ENCODE measurements at places on chromosomes 5 and 9. TPM values are rescaled to one million over a fixed set of nuclear protein-coding genes. Genes with fewer than 3 reads are reported as not detected.

- no peak overlapping the region for H3K27ac ChIP-seq
- no peak overlapping the region for H3K4me3 ChIP-seq
- H3K4me1 ChIP-seq, result no peaks in the 10 kb centered on the region
- H3K27me3 ChIP-seq, result no peaks in the 10 kb centered on the region
- no peak for DNase-seq
Measured at GRCh38 chr5:168808051-168808616, 229.0 kb upstream of the PANK3 start.

- H3K27ac ChIP-seq, result no peak overlapping the region
- peaks cover 3% of the 10 kb centered on the region for H3K36me3 ChIP-seq
- no peak for DNase-seq
- H3K27me3 ChIP-seq, result no peaks in the 10 kb centered on the region
- H3K4me1 ChIP-seq, result peaks cover 4% of the 10 kb centered on the region
- no peak overlapping the region for H3K4me3 ChIP-seq
Measured at GRCh38 chr5:107868650-107869409, 198.1 kb upstream of the EFNA5 start.

GRCh38 chr9:96057155-96057554 lies 181.7 kb downstream of the ERCC6L2 start:
- peaks cover 20% of the 10 kb centered on the region for H3K27me3 ChIP-seq
- H3K4me1 ChIP-seq, result peaks cover 4% of the 10 kb centered on the region
- no peak overlapping the region for H3K27ac ChIP-seq

DNA sequence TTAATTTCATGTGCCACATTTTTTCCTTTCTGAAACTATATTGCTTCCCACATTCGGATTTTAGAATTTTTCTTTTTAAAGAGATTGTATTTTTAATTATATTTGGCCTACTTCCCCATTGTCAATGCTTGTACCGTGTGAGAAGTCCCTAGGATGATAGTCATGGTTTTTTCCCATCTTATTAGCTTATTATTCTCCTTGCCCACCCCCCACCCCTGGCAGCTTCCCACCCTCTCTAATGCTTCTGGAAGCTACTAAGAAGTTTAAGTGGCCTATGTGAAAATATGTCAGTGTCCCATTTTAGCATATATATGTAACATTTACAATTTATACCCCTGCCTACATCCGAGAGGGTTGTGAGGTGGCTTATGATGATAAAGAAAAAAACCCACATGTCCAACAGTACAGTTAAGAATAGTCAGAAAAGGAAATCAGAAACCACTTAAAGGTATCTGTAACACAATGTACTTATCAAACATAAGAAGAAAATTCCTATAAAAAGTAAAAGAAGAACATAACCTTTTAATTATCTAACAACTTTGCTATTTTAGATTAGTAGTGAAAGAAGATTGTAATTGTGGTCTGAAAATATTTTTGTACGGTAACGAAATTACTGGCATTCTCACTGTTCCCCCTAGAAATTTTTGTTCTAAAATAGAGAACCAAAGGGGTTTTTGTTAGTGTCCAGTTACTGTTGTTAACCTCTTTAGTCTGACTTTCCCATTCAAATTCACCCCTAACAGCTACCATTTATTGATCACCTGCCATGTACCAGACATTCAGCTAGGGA lies 62.1 kb downstream of the SLC44A1 start:
- no peaks in the 10 kb centered on the region for H3K27me3 ChIP-seq
- H3K4me1 ChIP-seq, result peaks cover 31% of the 10 kb centered on the region
- H3K27ac ChIP-seq, result no peak overlapping the region
- H3K4me3 ChIP-seq, result no peak overlapping the region
- peaks cover 9% of the 10 kb centered on the region for H3K36me3 ChIP-seq

DNA sequence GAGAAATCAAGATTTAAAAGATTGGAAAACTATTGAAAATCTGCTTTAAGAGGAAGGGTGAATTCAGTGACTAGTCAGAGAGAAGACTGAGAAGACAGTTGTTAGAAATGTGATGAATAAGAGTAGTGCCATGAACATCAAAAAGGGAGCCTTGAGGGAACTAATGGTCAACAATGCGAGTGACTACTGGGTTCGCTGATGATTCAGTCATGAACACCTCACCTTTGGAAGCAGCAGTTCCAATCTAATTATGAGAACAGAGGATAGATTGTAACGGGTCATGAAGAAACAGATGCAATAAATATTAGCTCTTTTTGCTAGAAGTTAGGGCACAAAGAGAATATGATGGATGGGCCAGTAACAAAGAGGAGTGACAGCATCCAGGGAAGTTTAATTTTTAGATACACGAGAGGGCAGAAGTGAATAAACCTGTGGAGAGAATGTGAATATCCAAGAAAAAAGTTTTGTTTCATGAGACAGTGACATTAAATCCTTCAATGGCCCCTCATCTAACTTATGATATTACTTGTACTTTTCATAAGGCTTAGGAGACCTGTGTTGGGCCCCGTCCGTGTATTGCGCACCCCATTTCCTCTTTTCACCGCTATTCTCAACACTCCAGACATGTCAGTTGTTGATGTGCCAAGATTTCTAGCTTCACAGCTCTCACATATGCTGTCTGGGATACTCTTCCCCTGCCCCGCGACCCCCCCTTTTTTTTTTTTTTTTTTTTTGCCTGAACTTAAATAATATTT lies 23.5 kb upstream of the IFNE start:
- no peak overlapping the region for H3K4me3 ChIP-seq
- no peak overlapping the region for H3K27ac ChIP-seq
- no peaks in the 10 kb centered on the region for H3K36me3 ChIP-seq
- H3K27me3 ChIP-seq, result no peaks in the 10 kb centered on the region
- H3K4me1 ChIP-seq, result peaks cover 41% of the 10 kb centered on the region
- DNase-seq, result no peak

DNA sequence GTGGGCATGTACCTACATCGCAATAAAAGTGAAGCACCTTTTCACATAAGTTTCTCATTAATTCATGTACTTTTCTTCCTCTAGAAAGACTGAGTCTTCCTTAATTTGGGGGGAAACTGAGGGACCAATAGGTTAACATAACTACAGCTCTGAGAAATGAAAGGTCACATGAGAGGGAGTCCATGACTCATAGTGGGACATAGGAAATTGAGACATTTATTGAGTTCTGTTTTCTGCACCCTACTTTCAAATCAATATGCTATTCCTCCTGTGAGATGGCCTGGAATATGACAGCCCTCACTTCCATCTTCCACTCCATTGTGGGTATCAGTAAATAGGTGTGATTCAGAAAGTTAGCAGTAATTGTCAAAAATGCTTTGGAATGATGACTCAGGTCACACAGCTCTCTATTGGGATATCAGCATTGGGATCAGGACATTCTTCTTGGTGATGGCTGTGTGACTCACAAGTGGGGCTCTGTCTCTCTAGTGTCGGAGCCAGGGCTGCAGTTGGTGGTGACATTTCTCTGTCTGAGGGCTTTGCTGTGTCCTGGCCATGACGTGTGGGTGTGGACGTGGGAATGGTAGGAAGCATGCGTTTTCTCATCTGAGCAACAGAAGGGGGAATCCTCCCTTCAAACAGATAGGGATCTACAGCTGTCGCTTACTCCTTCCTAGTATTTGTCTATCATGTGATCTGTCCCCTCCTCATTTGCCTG lies 125.0 kb downstream of the TRIO start:
- H3K4me1 ChIP-seq, result peaks cover 67% of the 10 kb centered on the region
- no peaks in the 10 kb centered on the region for H3K36me3 ChIP-seq
- peak overlapping the region; percentile 30 for H3K27ac ChIP-seq

Gene IFNB1
- total RNA-seq, result not detected

Gene SLC46A2
- total RNA-seq, result not detected

DNA sequence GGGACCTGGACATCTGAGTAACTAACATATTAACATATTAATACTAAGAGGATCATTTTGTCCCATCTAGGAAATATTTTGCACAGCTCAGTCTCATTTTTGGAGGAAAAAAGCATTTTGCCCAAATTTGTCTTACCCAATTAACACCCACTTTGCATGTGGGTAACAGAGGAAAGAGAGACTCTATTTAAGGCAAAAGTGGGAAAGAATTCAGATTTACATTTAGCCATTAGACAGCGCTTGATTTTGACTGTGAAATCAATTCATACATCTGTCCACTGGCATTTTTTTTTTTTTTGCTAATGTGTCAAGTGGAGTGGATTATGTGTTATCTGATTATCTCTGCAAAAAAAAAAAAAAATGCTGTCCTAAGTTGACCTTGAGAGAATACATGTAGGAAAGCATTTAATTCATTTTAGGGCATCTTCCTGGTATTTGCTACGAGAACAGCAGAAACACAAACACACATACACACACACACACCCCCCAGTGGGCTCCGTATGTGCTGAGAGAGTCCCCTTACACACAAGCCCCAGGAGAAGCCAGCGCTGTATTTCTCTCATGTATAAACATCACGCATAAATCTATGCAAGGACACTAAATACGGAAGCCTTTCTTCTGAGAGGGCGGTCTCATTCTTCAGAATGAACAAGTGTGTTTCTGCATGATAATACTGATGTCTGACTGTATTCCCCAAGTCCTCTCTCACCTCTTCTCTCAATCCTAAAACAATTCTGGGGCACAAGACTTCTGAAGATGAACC lies 202.0 kb upstream of the KLF9 start:
- no peak for DNase-seq
- H3K36me3 ChIP-seq, result no peaks in the 10 kb centered on the region
- no peak overlapping the region for H3K27ac ChIP-seq
- H3K27me3 ChIP-seq, result no peaks in the 10 kb centered on the region
- H3K4me1 ChIP-seq, result no peaks in the 10 kb centered on the region
- no peak overlapping the region for H3K4me3 ChIP-seq

Gene SV2C
- total RNA-seq, result 0.27 TPM

- H3K4me1 ChIP-seq, result no peaks in the 10 kb centered on the region
- no peak overlapping the region for H3K4me3 ChIP-seq
- no peak overlapping the region for H3K27ac ChIP-seq
- no peaks in the 10 kb centered on the region for H3K36me3 ChIP-seq
- no peak for DNase-seq
- peaks cover 4% of the 10 kb centered on the region for H3K27me3 ChIP-seq
Measured at GRCh38 chr5:22577006-22577405, 276.1 kb downstream of the CDH12 start.

- no peaks in the 10 kb centered on the region for H3K4me1 ChIP-seq
- no peak for DNase-seq
- H3K36me3 ChIP-seq, result peaks cover 3% of the 10 kb centered on the region
- no peak overlapping the region for H3K27ac ChIP-seq
Measured at GRCh38 chr9:133071484-133072150, 9.8 kb downstream of the CEL start.

GRCh38 chr5:113514289-113514635 lies 768 bp downstream of the YTHDC2 start:
- no peak for DNase-seq
- peak overlapping the region; percentile 98 for H3K27ac ChIP-seq
- peak overlapping the region; percentile 86 for H3K4me3 ChIP-seq
- H3K4me1 ChIP-seq, result peaks cover 13% of the 10 kb centered on the region

Gene C9
- not detected for total RNA-seq

- H3K27ac ChIP-seq, result peak within 1 kb of the TSS; percentile 91
- peaks cover 16% of the 10 kb centered on the region for H3K4me1 ChIP-seq
- peaks cover 14% of the 10 kb centered on the region for H3K36me3 ChIP-seq
- DNase-seq, result peak; percentile 93
- H3K4me3 ChIP-seq, result peak within 1 kb of the TSS; percentile 83
Measured at GRCh38 chr5:611731-612486, at the start of gene CEP72. Gene CEP72 (plus strand): TSS chr5:612340. CDS start chr5:612362, 22 bp downstream.

Gene CD72
- total RNA-seq, result 4.2 TPM

- peaks cover 2% of the 10 kb centered on the region for H3K27me3 ChIP-seq
- DNase-seq, result no peak
- peaks cover 27% of the 10 kb centered on the region for H3K4me1 ChIP-seq
- no peak overlapping the region for H3K4me3 ChIP-seq
Measured at GRCh38 chr5:142872217-142872616, 102.0 kb downstream of the ARHGAP26 start.

DNA sequence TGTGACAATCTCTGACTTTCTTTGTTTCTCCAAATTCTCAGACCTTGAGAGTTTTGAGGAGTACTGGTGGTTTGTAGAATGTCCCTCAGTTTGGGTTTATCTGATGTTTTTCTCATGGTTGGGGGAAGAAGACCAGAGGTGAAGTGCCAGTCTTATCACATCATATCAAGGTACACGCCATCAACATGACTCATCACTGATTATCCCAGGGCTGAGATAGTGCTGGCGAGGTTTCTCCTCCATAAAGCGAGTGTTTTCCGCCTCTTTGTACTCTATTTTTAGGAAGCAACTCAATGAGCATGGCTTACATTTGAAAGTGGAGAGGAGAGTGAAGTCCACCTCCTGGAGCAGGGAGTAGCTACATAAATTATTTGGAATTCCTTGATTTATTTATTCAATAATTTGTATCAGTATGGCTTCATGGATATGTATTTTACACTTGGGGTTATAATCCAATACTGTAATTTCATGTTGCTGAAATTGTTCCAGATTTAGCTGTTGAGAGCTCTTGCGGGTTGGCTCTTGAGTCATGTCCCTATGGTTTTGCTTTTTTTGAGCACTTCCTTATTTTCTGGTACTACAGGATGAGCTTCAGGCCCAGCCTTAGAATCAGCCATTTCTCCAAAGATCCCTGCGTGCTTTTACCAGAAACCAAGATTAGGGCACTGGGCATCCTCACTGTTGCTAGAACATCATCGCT lies 23.9 kb downstream of the DCANP1 start:
- H3K4me1 ChIP-seq, result peaks cover 16% of the 10 kb centered on the region
- DNase-seq, result no peak
- no peaks in the 10 kb centered on the region for H3K27me3 ChIP-seq
- no peak overlapping the region for H3K27ac ChIP-seq
- H3K4me3 ChIP-seq, result no peak overlapping the region
- H3K36me3 ChIP-seq, result no peaks in the 10 kb centered on the region

Gene KCTD16
- 21.2 TPM for total RNA-seq

GRCh38 chr9:128995791-128996190 lies 32.3 kb downstream of the SH3GLB2 start:
- no peak overlapping the region for H3K4me3 ChIP-seq
- H3K27me3 ChIP-seq, result no peaks in the 10 kb centered on the region
- no peak for DNase-seq
- H3K27ac ChIP-seq, result no peak overlapping the region
- H3K4me1 ChIP-seq, result no peaks in the 10 kb centered on the region
- peaks cover 33% of the 10 kb centered on the region for H3K36me3 ChIP-seq

GRCh38 chr5:181204826-181205760 lies at the start of gene TRIM7:
Gene TRIM7 (minus strand): TSS chr5:181205196. CDS start chr5:181205110, 86 bp downstream.
- peaks cover 15% of the 10 kb centered on the region for H3K4me1 ChIP-seq
- peak within 1 kb of the TSS; percentile 99 for H3K27ac ChIP-seq
- peak within 1 kb of the TSS; percentile 80 for H3K4me3 ChIP-seq
- H3K27me3 ChIP-seq, result peaks cover 66% of the 10 kb centered on the region

DNA sequence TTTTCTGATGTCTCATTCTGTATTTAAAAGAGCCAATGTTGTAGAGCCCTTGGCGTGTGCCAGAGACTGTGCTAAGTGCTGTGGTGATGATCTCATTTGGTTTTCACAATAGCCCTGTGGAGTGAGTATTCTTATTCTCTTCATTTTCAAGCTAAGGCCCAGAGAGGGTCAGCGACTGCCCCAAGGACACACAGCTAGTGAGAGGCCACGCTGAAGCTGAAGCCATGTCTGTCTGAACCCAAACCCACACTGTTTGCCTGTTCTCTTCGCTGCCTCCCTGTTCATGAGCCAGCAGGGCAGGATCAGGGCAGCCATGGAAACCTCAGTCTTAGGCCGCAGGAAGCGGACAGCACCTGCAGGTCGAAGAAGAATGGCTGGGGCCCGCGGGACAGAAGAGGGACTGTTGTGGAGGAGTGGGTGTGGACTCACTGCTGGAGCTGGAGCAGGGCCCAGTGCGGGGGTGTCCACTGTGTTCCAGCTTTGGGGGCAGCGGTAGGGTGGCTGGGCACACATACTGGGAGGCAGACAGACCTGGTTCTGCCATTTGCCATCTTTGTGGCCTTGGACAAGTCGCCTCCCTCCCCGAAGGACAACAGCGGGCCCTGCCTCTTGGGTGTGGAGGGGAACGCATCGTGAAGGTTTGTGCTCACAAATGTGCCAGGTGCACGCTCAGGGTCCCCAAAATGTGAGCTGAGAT lies 257.9 kb upstream of the MVB12B start:
- DNase-seq, result no peak
- H3K27me3 ChIP-seq, result peaks cover 16% of the 10 kb centered on the region
- H3K27ac ChIP-seq, result no peak overlapping the region
- no peak overlapping the region for H3K4me3 ChIP-seq
- H3K4me1 ChIP-seq, result peaks cover 3% of the 10 kb centered on the region

Gene CACFD1
- total RNA-seq, result 56.2 TPM

Measured in progenitor cell of endocrine pancreas (in vitro differentiated cells).